Stimulated activated naive CD4-positive, alpha-beta T cell treated with Interleukin-2 at 50 U/mL for 16 hours (primary cell): ENCODE measurements at places on chromosomes 7 and 10.

DNA sequence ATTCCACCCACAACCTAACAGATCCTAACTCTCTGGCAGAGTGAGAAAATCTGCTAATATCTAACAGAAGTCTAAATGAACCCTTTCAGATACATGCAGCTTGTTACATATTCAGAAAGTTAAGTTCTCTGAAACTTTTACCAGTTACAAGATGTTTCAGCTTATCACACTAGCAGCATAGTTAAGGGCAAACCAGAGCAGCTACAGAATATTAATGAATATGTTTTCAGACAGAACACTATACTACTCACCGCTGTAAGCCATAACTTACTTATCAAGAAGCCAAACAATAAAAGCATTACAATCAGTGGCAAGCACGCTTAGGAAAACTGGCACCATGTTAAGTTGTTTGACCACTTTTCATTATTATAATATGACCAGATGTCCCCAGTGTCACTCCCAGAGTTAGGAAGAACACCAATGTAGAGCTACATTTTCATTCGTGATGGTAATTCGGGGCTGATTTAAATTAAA, 2.7 kb downstream of the ITGB1 start:
- no peak for DNase-seq

- peak; percentile 98 for DNase-seq
These were observed 84.6 kb upstream of the PDGFA start for GRCh38 chr7:604001-604883.

DNA sequence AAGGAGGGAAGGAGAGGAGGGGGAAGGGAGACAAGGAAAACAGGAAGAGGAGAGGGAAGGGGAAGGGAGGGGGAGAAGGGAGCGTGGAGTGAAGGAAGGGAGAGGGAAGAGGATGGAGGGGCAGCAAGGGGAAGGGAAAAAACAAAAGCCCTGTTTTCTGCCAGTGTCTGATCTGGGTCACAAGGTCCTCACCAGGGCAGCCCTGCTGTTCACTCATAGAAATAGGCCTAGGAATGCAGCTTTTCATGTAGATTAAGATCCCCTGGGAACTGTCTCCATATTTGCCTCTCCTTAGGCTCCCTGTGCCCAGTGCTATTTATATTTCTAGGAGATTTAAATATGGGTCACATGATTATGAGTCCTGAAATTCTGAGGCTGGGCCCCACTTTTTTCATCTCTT, 790.7 kb downstream of the TNS3 start:
- DNase-seq, result no peak

GRCh38 chr10:34116681-34117271, 698.3 kb downstream of the PARD3 start:
- DNase-seq, result no peak

DNA sequence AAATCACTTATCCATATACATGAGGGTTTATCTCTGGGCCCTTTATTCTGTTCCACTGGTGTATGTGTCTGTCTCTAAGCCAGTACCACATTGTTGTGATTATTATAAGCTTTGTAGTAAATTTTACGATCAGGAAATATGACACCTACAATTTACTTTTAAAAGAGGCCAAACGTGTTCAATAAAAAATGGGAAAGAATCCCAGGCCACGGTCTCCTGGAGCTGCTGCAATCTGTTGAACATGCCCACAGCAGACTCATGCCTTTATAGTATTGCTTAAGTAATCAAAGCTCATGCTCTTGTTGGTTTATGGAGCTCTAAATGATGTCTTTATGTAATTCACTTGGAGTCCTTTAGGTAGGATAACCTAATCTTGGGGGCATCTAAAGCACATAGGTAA, 273.0 kb downstream of the ZMYND11 start:
- DNase-seq, result no peak

DNA sequence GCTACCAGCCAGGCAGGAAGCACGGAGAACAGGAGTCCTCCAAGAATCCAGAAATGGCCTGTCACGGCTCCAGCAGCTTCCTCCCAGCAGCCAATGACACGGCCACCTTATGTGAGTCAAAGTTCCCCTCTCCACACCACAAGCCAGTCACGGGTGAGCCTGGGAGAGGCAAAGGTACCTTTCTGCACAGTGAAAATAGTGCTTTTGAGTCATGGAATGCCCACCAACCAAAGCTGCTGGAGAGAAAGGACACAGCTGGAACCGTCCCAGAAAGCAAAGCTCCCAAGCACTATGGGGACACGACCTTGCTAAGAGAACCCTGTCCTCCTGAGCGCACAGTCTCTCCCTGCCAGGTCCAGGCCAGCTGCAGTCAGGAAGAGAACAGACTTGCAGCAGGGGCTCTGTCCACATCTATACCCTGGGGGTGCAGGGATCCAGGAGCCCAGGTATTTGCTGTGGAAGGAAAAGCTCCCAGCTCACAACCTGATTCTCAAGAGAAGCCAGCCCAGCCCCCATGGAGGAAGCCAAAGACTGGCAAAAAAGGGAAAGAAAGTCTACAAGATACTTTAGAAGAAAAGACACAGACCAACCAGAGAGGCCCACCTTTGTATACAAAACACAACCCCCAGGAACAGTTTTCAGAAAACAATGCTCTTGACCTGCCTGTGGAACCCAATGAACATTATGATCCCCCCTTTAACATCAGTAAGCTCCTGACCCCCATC, 24.4 kb downstream of the C10orf71 start:
- no peak for DNase-seq

DNA sequence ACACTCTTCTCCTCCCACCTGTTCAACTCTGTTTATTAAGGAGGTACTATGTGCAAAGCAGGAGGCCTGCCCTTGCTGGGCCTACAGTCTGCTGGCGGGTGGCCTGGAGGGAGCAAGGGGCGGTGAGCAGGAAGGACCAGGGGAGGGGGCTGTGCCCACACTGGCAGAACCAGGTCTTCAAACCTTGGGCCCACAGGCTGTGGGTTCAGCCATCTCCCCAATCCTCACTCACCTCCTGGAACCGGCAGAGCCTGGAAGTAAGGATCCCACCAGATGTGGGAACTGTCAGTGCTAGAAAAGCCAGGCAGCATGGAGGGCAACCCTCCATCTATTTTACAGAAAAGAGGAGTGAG, 50.8 kb downstream of the CAMK2B start:
- no peak for DNase-seq

GRCh38 chr7:38192327-38192726, 14.3 kb downstream of the STARD3NL start:
- no peak for DNase-seq

GRCh38 chr10:126569513-126570244, 100.8 kb downstream of the C10orf90 start:
- no peak for DNase-seq
